ENCODE measurements at places on chromosomes 2 and 18.

- no peak for DNase-seq
These were observed 246.6 kb downstream of the LRRTM1 start for GRCh38 chr2:80057956-80058355.

DNA sequence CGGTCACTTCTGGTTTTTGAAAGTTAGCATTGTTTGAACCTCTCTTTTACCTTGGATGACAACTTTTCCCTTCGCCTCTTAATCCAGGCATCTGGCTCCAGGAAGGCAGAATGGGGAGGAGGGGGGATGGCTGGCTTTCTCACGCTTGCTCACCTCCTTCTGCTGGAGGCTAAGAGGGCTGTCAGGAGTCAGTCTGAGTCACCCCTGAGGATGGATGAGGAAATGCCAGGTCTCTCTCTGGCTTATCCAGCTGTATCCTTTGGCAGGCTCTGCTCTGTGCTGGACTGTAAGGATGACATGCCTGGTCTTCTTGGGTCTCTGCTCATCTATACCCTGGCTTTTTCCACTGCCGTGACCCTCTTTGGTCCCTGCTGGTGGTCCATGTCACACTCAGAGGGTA, 142.9 kb upstream of the GYPC start:
- no peak for DNase-seq

DNA sequence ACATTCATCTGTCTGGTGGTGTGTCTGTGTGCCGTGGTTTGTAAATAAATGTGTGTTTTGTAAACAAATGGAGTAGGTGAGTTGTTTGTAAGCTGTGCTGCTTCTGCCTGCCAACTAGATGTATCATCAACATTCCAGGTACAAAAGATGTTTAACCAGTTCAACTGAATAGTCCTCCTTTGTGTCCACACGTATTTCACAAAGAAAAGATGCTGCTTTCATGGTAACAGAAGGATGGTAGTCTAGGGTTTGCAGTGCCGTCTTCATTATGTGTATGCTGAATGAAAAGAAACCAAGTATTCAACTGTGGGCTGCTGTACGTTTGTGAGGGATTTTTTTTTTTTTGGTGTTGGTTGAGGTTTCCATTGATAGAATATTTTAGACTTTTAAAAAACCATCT, 72.1 kb downstream of the CAMKMT start:
- DNase-seq, result no peak

DNA sequence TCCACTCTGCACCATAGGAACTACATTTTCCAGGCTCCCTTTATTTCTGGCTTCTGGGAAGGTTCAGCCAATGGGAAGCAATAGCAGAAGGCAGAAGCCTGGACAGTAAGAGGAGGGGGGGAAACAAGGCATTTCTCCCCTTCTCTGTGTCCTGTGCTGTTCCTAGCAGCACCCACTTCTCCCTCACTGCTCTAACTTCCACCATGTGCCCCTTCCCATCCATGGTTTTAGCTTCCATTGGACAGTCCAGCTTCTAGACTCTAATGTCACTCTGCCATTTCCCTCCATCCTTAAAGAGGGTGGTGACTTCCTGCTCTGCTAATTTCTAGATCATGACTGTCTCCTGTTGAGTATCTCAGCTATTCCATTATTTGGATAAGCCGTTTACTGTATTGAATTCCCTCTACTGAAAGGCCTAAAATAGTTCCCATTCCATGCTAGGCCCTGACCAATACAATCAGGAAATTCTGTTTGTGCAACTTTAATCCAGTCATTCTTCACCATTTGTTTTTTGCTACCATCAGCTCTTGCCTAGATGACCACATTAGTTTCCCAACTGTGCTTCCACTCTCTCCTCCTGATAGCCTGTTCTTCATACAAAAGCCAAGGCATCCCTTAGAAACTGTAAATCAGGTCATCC, 20.8 kb upstream of the LYPD1 start:
- DNase-seq, result no peak

GRCh38 chr2:197248623-197249022, 62.0 kb downstream of the ANKRD44 start:
- DNase-seq, result no peak

GRCh38 chr2:65465124-65465523, 32.7 kb upstream of the SPRED2 start:
- no peak for DNase-seq

- no peak for DNase-seq
These were observed 317.6 kb upstream of the REG3G start for GRCh38 chr2:78707776-78708386.

- DNase-seq, result no peak
These were observed at the start of gene GALNT14 for GRCh38 chr2:31138037-31138962. TSS of gene GALNT14 (minus strand) at chr2:31138440. CDS start at chr2:31138086, 354 bp downstream.

Measured in esophagus squamous epithelium (tissue), 5 donors.